ENCODE measurements at places on chromosomes 12 and 14.

DNA sequence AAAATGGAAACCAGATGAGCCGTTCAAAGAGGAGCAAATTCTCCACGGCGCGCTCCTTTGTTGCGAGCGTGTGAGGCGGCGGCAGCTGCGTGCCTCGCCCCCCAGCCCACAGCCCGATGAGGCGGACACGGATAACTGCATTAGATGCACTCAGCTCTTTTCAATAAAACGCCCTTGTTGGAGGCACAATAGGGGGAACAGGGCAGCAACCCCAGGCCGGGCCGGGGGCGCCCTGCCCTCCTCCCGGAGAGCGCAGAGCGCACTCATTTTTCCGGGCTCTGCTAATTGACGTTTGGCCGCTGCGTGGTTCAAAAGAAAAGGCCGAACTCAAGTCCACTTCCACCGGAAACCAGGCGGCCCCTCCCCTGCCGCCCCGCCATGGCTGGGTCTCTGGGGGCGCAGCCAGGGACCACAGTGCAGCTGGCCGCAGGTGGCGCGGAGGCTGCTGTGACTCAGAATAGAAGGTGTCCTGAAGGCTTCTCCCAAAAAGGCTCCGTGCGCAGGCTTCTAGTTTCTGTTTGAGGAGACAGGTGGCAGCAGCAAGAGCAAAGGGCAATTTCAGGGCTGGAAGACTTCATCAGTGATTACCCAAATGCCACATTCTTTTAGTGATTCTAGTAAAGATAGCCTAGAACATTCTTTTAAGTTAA is 29.0 kb upstream of the SMOC1 start:
- DNase-seq = no peak

- no peak for DNase-seq
These were observed 17.4 kb upstream of the PRB2 start for GRCh38 chr12:11412731-11413130.

DNA sequence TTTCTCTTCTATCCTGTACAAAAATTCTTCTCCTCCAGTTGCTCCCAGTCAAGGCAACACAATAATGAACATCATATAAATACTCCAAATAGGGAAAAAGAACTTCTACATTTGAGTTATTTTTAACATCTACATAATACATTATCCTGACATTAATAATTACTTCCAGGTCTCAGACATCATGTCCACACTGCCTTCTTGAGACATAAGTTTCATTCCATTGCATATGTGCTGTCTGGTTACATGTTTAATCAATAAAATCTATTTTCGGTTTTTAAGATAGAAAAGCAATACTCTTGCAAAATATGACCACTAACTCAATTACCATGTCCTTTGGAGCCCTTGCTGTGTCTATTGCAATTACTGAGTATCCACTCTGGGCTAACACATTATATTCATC is 881.9 kb downstream of the GALC start:
- no peak for DNase-seq

DNA sequence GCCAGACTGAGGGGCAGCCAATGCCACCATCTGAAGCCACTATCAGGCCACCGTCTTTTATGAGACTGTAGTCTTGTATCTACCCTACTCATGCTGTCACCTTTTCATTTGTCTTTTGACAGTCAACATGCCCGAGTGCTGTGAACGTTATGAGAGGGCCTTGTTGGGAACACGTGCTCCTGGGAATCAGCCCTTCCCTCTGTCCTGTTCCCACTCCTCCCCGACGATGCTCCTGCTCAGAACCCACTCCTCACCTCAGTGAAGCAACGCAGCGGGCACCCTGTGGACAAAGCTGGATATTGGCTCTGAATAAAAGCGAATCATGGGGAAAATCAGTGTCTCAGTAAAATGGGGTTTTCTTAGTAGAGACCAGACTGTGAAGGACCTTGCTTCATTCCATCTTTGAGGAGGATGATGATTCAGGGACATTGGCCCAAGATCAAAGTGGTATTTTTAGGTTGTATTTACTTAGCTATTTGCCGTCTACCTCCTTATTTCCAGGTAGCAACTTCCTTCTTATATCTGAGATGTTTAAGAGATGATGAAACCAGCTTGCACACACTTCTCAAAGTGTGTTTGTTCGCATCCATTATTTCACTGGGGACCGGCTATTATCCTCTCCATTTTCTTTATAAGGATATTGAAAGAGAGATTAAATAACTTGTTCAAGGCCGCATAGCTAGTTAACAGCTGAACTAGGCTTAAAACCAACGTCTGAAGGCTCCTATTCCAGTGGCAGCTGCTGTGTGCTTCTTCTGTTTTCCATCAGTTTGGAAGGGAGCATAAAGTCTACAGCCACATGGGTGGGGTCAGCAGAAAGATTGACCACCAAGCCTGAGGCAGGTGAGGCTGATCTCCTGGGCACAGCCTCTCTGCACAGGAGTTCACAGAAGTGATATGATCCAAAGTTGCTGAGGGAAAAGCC is 43.9 kb upstream of the CTDSP2 start:
- DNase-seq = no peak

DNA sequence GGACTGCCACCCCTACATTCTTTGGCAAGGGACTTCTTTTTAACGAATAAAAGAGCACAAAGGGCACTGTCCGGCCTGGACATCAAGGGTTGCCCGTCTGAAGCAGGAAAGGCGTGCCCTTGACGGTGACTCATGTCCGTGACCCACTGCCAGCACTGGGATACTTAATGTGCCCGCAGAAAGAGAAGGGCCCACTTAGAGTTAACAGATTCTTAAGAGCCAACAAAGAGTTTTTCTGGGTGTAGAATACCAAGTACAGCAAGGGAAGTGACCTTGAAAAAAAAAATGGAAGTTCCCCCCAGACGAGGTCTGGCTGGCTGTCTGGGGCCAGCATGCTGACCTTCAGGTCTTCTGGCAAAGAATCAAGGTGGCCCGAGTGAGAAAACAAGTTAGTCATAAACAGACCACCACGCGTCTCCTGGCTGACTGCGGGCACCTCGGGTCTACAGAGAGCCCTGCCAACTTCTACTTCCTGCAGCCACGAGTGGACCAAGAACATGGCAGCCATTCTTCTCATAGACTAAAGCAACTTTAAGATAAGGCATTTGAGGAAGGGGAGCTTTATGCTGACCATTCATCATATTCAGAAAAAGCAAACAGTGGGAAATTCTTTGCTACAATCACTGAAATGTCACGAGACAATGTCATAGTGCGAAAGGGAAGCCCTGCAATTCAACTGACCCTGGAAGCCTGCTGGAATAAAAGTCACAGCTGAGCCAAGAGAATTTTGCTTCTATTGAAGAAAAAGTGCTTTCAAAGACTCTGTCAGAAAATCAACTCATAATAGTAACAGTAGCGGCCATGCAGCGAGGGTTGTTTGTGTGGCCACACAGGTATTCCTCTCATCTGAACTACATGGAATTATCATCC is 10.5 kb upstream of the SELPLG start:
- DNase-seq = no peak

DNA sequence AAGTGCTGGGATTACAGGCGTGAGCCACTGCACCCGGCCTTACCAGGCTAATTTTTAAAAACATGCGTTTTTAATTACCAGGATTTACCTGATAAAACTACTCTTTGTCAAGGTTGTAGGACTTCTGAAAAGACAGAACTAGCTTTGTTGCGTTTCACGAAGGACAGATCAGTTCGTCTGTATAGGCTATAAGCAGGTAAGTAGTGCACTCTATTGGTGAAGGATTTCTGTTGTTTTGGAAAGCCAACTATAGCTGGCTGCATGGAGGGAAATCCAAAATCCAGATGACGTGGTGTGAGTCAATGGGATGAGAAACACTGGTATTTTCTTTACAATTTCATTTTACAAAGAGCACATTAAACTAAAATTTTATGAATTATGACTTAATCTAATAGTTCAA is 14.6 kb downstream of the GNPNAT1 start:
- no peak for DNase-seq

- no peak for DNase-seq
These were observed 277.5 kb downstream of the NUAK1 start for GRCh38 chr12:105861227-105861626.

DNA sequence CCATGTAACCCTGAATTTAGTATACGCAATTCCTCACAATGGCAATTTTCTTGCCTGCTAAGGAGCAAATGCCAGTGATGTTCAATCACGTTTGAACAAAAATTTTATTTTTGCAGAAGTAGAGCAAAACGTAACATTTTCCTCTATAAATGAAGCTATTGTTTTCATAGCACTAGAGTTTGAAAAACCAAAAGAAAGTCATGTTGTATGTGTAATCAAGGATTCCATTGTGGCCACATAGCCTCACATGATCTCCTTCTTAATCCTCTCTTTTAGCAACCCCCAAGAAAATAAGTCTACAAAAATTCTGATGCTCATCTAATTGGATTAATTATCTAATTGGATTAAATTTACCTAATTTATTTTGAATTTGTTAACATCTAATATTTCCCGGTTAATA is 1217.4 kb upstream of the FLRT2 start:
- DNase-seq = no peak

DNA sequence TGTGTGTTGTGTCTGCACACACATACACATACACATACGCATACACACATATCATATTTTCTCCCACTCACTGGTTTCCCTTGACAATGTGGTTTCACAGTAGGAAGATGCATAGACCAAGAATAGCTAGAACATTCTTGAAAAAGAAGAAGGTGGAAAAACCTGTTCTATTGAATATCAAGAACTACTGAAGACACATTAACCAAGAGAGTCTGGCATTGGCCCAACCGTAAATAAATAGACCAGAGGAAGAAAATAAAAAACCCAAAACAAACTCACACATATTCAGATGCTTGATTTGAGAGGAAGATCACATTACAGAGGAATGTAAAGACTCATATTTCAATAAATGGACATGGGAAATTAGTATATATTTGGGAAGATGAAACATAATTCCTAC is 311.3 kb downstream of the FOXG1 start:
- no peak for DNase-seq

- DNase-seq = no peak
These were observed 33.9 kb upstream of the LIMA1 start for GRCh38 chr12:50317203-50317602.

DNA sequence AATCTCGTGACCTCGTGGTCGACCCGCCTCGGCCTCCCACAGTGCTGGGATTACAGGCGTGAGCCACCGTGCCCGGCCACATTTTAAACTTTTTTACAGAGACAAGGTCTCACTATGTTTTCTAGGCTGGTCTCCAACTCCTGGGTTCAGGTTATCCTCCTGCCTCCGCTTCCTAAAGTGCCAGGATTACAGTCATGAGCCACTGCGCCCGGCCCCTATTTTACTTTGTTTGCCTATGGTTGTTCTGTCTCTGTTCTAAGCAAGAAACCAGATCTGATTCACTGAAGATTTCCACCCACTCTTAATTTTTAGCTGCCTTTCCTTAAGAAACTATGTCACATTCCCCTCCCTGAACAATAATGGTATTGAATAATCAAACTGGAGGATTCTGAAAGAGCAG is 38.9 kb upstream of the PSEN1 start:
- no peak for DNase-seq

DNA sequence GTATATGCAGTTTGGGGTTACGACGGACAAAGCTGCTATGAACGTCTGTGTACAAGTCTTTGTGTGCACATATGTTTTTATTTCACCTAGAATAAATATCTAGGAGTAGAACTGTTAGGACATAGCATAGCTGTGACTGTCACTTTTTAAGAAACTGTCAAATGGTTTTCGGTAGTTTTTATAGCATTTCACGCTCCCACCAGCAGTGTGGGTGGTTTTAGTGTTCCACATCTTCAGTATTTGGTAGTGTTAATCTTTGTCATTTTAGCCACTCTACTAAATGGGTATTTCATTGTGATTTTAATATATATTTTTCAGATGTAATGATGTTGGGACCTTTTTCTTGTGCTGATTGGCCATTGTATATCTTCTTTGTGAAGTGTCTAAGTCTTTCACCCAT is 109.1 kb upstream of the BCAT1 start:
- DNase-seq = no peak

GRCh38 chr14:63046339-63047268 is 1.3 kb upstream of the KCNH5 start:
- no peak for DNase-seq

- no peak for DNase-seq
These were observed 3.2 kb upstream of the VDR start for GRCh38 chr12:47907851-47908454.

DNA sequence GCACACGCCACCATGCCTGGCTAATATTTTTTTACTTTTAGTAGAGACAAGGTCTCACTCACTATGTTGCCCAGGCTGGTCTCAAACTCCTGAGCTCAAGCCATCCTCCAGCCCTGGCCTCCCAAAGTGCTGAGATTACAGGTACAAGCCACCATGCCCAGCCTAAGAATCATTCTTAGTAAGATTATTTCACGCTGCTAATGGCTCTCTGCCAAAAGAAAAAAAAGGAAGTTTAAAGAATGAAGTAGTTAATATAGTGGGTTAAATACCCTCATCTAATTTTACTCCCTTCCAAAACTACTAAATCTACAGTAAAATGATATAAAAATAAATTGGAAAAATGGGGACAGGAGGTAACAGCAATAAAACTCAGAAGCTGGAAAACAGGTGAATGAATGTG is 2.6 kb downstream of the ETFRF1 start:
- no peak for DNase-seq

DNA sequence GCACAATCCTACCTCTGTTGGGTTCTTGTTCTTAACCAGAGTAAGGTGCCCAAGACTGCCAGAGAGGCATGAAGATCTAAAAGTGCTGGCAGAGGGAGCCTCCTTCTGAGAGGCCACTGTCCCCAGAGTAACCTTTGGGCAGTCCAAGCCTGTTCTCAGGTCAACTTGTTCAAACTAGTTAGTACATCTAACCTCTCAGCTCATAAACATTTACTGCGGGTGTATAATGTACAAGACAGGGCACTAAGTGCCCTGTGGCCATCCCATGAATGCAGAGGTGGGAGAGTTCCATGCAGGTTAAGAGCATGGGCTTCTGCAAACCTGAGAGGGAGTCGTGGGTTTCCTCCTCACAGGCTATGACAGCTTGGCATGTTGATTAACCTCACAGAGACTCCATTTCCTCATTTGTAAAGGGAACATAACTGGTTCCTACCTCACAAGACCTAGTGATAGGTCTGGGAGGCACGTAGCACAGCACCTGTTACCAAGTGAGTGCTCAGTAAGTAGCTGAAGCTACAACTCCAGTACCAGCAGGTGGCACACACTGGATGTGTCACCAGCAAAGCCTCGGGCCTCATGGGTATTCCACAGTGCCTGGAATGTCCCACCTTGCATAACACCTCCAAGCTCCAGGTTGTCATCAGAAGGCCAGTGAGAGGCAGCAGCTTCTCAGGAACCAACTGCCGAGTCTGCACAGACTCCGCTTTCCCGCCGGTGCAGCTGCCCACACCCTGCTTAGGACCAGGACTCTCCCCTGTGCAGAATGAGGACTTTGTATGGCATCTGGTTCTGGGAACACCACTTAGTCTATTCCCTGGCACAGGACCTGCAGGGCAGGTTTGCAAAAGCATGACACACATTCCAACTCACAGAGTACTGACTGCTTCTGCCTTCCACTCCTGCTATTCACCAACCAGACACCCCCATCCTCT is 4.4 kb downstream of the VDR start:
- no peak for DNase-seq

- DNase-seq = no peak
These were observed 1231.7 kb upstream of the TMEM132C start for GRCh38 chr12:127035011-127035879.

All from activated T-helper 1 cell treated with anti-CD3 and anti-CD28 coated beads, Interleukin-12 subunit alpha, Interleukin-12 subunit beta, Interleukin-2, Interleukin-4 antibody, amounts not matched to agents 30 ng/mL and 10 ng/mL and 1 ng/mL, durations not matched to agents 14 hours and 24 hours and 36 hours (primary cell).